ENCODE measurements at places on chromosomes 6 and 20. TPM values are rescaled to one million over a fixed set of nuclear protein-coding genes. Genes with fewer than 3 reads are reported as not detected.

TNF gene
- total RNA-seq = 28.2 TPM

PPDPF gene
- total RNA-seq = 229 TPM

HAO1 gene
- total RNA-seq = not detected

THBD gene
- total RNA-seq = 0.29 TPM

SAMD5 gene
- not detected for total RNA-seq

HLA-DRB5 gene
- 0.86 TPM for total RNA-seq

HUS1B gene
- total RNA-seq = 2.6 TPM

DNA sequence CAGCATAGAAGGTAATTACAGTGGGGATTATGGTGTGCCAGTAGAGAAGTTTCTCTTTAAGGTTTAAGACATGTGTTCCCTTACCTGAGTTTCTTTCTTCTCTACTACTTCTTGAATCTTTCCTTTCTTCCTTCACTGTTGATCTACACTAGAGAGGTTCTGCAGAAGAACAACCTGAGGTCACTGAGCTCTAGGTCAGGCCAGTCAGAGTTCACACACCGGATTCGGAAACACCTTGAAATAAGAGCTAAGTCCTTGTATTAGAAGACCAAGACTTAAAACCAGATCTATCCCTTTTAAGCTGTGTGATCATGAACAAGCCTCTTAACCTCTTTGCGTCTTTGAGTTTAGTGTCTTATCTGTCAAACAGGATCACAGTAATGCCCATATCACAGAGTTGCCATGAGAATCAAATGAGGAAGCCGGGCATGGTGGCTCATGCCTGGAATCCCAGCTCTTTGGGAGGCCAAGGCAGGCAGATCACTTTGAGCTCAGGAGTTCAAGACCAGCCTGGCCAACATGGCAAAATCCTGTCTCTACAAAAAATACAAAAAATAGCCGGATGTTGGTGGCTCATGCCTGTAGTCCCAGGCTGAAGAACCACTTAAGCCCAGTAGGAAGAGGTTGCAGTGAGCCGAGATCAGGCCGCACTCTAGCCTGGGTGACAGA is 22.0 kb upstream of the TGM3 start:
- no peak overlapping the region for H3K4me3 ChIP-seq
- no peaks in the 10 kb centered on the region for H3K27me3 ChIP-seq
- no peaks in the 10 kb centered on the region for H3K36me3 ChIP-seq
- H3K4me1 ChIP-seq = no peaks in the 10 kb centered on the region

DNA sequence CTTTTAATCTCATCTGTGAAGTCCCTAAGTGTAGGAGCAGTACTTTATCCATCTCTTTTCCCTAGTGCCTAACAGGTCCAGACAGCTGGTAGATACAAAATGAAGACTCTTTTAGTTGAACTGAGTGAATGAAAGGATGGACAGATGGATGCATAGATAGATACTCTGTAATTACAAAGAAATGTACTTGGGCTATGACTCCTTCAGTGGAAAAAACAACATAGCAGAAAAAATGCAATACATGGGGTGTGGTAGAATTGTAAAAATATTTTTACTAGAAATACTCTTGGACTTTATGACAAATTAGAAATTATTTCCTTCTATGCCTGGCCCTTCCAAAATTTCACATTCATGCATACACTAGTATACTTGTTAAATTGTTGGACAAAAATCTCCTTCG is 29.3 kb downstream of the KCNQ5 start:
- H3K4me3 ChIP-seq = no peak overlapping the region
- H3K36me3 ChIP-seq = no peaks in the 10 kb centered on the region
- no peak overlapping the region for H3K27ac ChIP-seq
- DNase-seq = no peak
- no peaks in the 10 kb centered on the region for H3K4me1 ChIP-seq

- no peak for DNase-seq
- no peaks in the 10 kb centered on the region for H3K36me3 ChIP-seq
- peak overlapping the region; percentile 79 for H3K27ac ChIP-seq
- peaks cover 38% of the 10 kb centered on the region for H3K4me1 ChIP-seq
- peak overlapping the region; percentile 98 for H3K4me3 ChIP-seq
These were observed 1.1 kb upstream of the PANK2 start for GRCh38 chr20:3887876-3888620.

DNA sequence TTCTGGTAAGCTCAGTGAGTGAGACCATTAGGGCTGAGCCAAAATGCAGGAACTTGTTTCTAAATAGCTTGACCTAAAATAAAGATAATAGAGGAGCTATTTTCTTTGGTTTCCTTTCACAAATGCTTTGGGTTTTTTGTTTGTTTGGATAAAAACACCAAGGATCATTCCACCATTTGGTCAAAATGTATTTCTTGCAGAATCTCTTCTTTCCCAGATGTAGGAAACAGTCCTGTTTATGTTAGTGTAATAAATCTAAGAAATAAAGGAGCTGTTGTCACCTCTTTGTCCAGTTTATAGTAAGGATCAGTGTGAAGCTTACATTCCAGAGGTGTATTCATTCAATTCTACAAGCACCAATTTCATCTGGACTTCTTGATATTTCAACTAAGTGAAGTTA is 297.8 kb downstream of the GJA1 start:
- DNase-seq = no peak
- H3K4me1 ChIP-seq = no peaks in the 10 kb centered on the region
- no peaks in the 10 kb centered on the region for H3K27me3 ChIP-seq
- no peak overlapping the region for H3K27ac ChIP-seq
- H3K4me3 ChIP-seq = no peak overlapping the region

- H3K27me3 ChIP-seq = no peaks in the 10 kb centered on the region
- H3K36me3 ChIP-seq = no peaks in the 10 kb centered on the region
- no peak for DNase-seq
- H3K27ac ChIP-seq = no peak overlapping the region
- no peak overlapping the region for H3K4me3 ChIP-seq
These were observed 21.9 kb downstream of the MYH7B start for GRCh38 chr20:34977365-34978091.

DNA sequence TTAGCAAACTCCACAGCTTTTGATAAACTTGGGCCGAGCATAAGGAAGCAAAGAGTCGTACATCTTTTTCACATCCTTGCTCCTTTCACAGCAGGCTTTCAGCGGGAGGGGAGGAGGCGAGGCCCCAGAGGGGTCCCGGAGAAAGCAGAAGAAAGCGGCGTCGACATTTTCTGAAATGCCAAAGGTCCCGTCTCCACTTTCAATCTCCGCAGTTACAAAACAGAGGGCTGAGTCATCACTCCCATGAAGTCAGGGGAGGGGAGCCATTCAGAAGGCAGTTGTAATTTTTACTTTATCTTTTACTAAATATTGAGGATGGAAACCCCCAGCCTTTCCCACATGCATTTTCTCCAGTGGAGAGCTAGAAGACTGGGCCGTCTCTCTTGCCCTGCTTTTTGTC is 174.2 kb upstream of the THBS2 start:
- H3K4me3 ChIP-seq = no peak overlapping the region
- H3K4me1 ChIP-seq = no peaks in the 10 kb centered on the region
- DNase-seq = no peak
- H3K27me3 ChIP-seq = no peaks in the 10 kb centered on the region

DNA sequence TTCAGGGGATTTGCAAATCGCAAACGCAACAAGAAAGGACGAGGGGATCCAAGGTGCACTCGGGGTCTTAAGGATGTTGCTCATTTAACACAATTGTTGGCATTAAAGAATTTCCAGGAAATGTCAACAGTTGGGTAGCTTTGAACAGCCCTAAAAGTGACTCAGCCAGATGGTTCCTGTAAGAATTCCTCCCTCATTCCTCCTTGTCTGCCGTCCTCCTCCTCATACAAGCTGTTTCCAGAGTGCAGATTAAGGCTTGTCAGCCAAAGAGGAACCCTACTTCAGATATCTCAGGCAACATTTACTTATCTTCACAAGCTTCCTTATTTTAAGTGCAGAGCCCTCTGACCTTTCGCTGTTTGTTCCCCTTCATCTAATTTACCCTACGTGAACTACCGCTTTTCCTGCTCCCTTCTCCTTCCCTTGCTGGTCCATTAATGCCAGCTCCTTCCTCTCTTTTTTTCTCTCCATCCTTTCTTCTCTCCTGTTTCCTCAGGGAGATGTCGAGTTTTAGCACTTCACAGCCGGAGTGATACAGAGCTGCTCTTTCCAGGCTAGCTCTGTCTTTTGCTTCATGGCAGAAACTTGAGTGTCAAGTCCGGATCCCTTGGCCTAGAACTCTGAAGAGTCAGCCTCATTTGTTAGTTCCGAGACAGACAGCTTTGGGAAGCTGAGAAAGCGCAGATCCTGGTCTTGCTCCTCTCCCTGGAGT is 26.1 kb upstream of the TBC1D7 start:
- H3K4me3 ChIP-seq = no peak overlapping the region
- H3K36me3 ChIP-seq = no peaks in the 10 kb centered on the region
- H3K4me1 ChIP-seq = peaks cover 33% of the 10 kb centered on the region
- H3K27ac ChIP-seq = peak overlapping the region; percentile 52
- no peak for DNase-seq

DNA sequence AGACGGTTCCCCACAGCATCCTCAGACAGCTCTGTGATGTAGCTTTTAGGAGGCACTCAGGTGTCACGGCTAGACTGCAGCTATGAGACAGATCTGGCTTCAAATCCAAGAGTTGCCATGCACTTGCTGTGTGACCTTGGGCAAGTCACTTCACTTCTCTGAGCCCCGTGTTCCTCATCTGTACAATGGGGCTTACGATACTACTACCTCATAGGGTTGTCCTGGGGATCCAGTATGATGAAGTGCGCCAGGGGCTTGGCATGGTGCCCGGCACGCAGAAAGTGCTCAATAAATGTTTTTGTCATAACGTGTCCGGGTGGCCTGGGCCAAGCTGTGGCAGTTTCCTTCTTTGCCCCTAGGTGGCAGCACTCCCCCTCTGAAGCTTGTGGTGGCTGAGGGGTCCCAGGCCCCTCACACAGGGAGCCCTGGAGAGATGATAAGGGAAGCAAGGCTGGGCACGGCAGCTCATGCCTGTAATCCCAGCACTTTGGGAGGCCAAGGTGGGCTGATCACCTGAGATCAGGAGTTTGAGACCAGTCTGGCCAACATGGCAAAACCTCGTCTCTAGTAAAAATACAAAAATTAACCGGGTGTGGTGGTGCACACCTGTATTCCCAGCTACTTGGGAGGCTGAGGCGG is 19.1 kb upstream of the CHMP4B start:
- H3K27ac ChIP-seq = no peak overlapping the region
- H3K4me3 ChIP-seq = no peak overlapping the region
- peaks cover 9% of the 10 kb centered on the region for H3K4me1 ChIP-seq
- H3K27me3 ChIP-seq = no peaks in the 10 kb centered on the region
- peak; percentile 32 for DNase-seq
- H3K36me3 ChIP-seq = peaks cover 3% of the 10 kb centered on the region

DNA sequence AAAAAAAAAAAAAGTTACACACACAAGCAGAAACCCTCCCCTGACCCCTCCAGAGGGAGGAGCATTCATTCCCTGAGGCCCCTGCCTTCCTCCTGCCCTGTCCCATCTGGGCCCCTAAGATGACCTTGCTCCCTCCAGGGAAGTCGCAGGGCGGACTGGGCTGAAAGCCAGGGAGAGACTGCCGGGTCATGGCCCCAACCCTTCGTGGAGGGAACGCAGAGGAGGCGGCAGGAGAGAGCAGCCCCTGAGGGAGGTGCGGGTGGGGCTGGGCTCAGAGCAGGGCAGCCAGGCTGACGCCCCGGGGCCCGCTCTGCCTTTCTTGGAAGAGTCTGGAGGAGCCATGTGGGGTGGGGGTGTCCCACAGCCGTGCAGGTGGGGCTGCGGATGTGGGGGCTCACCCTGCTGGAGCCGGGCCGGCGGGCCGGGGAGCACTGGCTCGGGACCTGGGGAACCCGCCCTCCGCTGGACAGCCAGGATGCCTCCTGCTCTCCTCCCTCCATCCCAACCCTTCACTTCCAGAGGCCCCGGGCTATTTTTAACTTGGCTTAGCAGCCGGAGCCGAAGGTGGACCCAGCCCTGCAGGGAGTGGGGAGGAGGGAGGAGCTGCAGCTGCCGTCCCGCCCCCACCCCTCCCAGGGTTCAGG is 15.0 kb upstream of the ABHD16B start:
- no peak for DNase-seq
- no peaks in the 10 kb centered on the region for H3K36me3 ChIP-seq
- no peak overlapping the region for H3K4me3 ChIP-seq
- peaks cover 33% of the 10 kb centered on the region for H3K4me1 ChIP-seq
- H3K27ac ChIP-seq = no peak overlapping the region

- H3K4me1 ChIP-seq = peaks cover 11% of the 10 kb centered on the region
- H3K27ac ChIP-seq = no peak overlapping the region
- H3K27me3 ChIP-seq = no peaks in the 10 kb centered on the region
- H3K36me3 ChIP-seq = no peaks in the 10 kb centered on the region
These were observed 47.6 kb upstream of the ADGRF4 start for GRCh38 chr6:47650553-47651432.

- peaks cover 13% of the 10 kb centered on the region for H3K4me1 ChIP-seq
- H3K4me3 ChIP-seq = no peak overlapping the region
- DNase-seq = no peak
- no peaks in the 10 kb centered on the region for H3K27me3 ChIP-seq
- no peaks in the 10 kb centered on the region for H3K36me3 ChIP-seq
These were observed 8.8 kb upstream of the METTL24 start for GRCh38 chr6:110366975-110367374.

DNA sequence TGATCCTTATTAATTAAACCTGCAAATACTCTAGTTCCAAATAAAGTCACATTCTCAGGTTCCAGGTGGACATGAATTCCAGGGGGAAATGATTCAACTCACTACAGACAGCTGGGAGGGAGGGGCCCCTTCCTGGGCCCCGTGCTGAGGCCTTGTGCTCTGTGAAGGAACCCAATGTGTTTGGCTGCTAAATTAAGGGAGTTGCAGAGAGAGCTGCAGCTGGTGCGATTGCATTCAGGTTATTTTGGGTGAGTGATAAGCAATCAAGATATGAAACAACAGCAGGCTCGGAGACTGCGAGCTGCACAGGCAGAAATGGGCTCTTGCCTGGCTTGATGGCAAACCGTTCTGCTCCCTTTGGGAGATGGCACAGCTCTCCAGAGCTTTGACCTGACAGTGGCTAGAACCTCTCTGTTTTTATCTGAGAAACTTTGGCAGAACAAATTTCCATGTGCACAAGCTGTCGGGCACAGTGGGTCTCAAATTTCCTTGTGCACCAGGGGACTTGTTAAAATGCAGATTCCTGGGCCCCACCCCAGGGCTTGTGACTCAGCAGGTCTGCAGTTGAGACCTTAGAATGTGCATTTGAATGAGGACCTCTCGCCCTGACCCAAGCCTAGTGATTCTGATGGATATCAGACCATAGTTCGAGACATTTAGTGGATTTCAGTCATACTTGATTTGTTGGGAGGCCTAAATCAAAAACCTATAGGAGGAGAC is 9.8 kb downstream of the MAPK13 start:
- no peaks in the 10 kb centered on the region for H3K27me3 ChIP-seq
- H3K4me1 ChIP-seq = peaks cover 18% of the 10 kb centered on the region
- H3K36me3 ChIP-seq = peaks cover 36% of the 10 kb centered on the region
- DNase-seq = no peak

- no peaks in the 10 kb centered on the region for H3K27me3 ChIP-seq
- no peak overlapping the region for H3K27ac ChIP-seq
- H3K4me3 ChIP-seq = no peak overlapping the region
These were observed 3.6 kb upstream of the TFEB start for GRCh38 chr6:41739041-41739440.

DNA sequence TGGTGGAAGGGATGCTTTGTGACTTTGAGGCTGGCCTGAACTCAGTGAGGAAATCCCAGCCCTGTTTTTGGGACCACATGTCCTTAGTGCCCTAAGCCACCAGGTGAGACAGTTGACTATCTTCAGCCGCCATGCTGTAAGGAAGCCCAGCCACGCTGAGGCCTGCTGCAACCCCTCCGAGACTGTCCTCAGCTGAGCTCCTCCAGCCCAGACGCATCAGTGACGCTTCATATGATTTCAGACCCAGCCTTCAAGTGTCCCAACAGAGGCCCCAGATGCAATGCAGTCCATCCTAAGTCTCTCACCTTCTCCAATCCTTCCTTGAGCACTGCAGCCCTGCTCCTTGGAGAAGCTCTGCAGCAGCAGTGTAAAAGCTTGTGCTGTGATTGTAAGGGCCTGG is 76.2 kb downstream of the NINL start:
- H3K4me1 ChIP-seq = no peaks in the 10 kb centered on the region
- no peak overlapping the region for H3K4me3 ChIP-seq
- no peak for DNase-seq
- H3K36me3 ChIP-seq = no peaks in the 10 kb centered on the region
- no peak overlapping the region for H3K27ac ChIP-seq
- H3K27me3 ChIP-seq = no peaks in the 10 kb centered on the region

All from CD4-positive, alpha-beta memory T cell (primary cell).